ENCODE measurements at places on chromosomes 11 and 22.

DNA sequence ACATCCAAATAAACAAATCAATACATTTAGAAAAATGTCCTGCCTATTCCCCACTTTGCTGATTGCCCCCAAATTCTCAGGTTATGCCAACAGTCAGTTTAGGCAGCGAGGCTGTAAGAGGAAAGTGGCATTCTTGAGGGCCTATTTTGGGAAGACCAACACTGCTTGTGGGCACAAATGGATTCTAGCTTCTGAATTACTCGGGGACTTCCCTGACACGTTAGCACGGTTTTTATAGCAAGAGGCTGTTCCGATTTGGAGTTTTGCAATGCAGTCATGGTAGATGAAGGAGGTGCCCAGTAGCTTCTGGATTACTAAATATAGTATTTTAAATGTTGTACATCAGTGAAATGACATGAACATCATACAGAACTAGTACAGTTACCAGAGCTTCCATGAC is 13.1 kb downstream of the RCN1 start:
- DNase-seq = no peak

GRCh38 chr22:47547881-47548650 is 785.6 kb downstream of the TBC1D22A start:
- DNase-seq = no peak

DNA sequence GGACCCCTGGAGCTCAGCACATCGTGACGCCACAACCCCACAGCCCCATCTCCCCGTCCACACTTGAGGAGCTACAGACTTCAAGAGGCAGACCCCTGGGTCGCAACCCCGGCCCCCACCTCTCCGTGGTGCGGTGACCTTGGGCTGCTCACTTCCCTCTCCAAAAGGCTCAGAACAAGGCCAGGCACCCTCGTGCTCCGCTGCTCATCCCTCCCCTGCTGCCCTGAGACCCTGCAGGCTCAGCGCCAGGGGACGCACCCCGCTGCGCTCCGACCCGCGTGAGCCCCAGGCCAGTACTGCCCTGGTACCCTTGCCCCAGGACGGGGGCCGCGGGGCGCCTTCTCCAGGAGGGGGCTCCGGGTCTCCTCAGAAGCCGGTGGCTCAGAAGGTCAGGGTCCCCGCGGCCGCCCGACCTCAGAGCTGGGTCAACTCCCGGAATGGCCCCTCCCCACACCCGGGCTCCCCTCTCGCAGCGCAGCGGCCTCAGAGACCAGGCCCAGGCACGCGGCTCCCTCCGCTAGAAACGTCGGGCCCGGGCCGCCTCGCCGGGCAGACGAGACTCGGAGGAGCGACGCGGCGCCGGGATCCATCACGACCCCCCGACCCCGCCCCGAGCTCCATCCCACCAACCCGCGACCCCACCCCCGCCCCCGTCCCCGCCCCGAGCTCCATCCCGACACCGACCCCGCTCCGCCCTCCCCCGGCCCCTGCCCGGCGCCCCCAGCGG is 563 bp downstream of the GATD1 start:
- DNase-seq = no peak

GRCh38 chr22:19753090-19753842 is 7.3 kb upstream of the TBX1 start:
- no peak for DNase-seq
